ENCODE measurements at places on chromosomes 16 and 17. TPM values are rescaled to one million over a fixed set of nuclear protein-coding genes. Genes with fewer than 3 reads are reported as not detected.

DNA sequence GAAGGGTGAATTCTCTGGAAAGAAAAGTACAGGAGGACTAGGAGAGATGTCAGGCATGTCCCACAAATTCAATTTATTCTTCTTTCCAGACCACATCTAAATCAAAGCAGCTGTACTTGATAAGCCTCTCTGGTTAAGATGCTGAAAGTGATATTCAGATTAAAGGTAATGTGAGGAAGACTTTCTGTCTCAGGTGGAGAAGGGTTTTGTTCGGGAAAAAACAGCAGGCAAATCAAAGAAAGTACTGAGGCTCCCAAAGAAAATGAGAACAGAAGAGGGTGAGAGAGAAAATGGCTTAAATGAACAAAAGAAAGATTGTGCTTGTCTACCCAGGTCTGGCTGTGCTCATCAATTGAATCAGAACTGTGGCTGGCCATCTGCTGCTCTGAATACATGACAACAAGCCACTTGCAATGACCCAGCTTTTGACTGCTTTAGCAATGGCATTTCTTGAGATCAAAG is 55.6 kb downstream of the MMD start:
- no peaks in the 10 kb centered on the region for H3K4me1 ChIP-seq
- H3K27ac ChIP-seq = no peak overlapping the region
- H3K4me3 ChIP-seq = no peak overlapping the region
- H3K36me3 ChIP-seq = no peaks in the 10 kb centered on the region
- no peaks in the 10 kb centered on the region for H3K27me3 ChIP-seq

DNA sequence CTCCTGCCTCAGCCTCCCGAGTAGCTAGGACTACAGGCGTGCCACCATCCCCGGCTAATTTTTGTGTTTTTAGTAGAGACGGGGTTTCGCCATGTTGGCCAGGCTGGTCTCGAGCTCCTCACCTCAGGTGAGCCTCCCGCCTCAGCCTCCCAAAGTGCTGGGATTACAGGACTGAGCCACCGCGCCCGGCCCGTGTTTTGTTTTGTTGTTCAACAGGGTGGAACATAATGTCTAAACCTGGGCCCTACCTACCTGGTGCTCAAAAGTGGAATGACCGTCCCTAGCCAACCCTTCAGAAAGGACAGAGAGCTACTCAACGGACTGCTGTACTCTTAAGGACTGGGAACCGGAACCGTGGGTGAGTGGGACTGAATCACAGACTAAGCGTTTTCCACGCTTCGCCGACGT is 772 bp upstream of the KIF22 start:
- H3K4me3 ChIP-seq = peak overlapping the region; percentile 93
- peaks cover 14% of the 10 kb centered on the region for H3K4me1 ChIP-seq
- peak overlapping the region; percentile 70 for H3K27ac ChIP-seq
- no peak for DNase-seq

- no peaks in the 10 kb centered on the region for H3K4me1 ChIP-seq
- no peak overlapping the region for H3K4me3 ChIP-seq
- no peak for DNase-seq
- H3K27me3 ChIP-seq = no peaks in the 10 kb centered on the region
Measured at GRCh38 chr17:74678541-74678940, 34.2 kb downstream of the CD300LF start.

GRCh38 chr17:36183001-36183971 is 6.8 kb upstream of the TBC1D3B start:
- H3K27me3 ChIP-seq = no peaks in the 10 kb centered on the region
- no peaks in the 10 kb centered on the region for H3K4me1 ChIP-seq

MT1G gene
- total RNA-seq = 5,605 TPM

Data from Peyer's patch (tissue), 4 donors.